Left ventricle myocardium superior (tissue), 1 donor: ENCODE measurements at places on chromosomes 12 and 14.

DNA sequence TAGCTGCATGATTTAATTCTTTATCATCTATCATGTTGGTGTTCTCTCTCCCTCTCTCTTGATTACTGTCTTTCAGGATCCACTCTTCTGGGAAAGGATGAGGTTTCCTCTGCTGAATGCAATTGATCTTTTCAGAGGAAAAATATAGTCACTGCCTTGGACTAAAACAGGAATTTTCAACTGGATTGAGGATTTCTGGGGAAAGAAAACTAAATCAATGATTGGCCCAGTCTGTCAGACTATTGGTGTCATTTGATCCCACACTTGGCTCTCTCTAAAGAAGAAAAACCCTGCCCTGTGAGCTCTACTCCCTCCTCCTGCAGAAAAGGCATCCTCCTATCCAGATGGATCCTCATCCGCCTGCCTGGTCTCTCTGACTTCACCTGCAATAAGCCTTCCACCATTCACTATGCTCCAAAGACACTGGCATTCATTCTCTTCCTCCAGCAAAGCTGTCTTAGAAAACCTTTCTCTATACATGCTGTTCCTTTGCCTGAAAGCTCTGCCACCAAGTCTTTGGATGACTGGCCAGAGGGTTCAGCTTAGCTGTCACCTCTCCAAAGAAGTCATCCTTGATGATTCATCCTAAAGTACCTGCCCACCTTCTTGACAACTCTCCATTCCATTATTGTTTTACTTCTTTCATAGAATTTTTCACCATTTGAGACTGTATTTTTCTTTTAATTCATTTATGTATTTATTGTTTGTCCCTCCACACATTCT lies 127.7 kb upstream of the CAND1 start:
- DNase-seq: no peak

GRCh38 chr12:82182601-82183190 lies 175.5 kb downstream of the CCDC59 start:
- DNase-seq: no peak

DNA sequence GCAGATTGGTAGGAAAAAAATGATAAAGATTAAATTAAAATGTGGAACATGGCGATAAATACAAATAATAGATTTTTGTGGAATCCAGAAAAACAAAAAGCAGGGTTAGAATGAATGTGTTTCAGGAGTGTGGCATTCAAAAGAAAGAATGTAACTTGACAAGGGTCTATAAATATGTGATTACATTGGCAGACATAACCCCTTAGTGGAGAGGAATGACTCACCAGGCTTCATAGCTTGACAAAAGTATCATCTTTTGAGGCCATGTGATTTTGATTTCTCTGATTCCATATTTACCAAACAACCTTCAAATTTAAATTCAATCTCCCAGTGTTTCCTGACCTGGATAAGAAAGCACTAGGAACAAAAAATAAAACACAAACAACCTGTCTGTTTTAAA lies 24.4 kb upstream of the MGST1 start:
- no peak for DNase-seq

DNA sequence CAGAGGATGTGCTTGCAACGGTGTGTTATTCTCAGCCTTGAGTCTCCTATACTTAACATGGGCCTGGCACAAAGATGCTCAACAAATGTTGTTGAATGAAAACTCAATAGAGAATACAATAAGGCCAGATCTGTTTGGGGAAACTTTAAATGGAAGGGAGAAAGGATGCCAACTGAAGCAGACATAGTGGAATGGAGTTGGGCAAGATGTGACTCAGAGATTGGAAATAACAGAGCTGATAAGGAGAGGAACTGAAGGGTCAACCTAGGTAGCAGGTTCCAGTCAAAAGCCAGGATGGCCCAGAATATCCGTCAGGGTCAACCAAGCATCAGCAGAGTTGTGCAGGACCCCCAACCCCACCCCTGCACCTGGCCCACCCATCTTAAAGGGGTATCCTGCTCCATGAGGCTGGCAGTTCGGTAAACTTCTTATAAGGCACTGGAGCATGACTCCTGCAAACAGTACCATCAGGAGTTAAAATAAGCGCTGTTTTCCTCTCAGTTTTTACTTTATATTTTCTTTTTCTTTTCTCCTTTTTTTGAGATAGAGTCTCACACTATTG lies 1.1 kb upstream of the BCDIN3D start:
- DNase-seq: no peak

GRCh38 chr14:96245710-96246538 lies 10.1 kb upstream of the BDKRB1 start:
- DNase-seq: no peak

DNA sequence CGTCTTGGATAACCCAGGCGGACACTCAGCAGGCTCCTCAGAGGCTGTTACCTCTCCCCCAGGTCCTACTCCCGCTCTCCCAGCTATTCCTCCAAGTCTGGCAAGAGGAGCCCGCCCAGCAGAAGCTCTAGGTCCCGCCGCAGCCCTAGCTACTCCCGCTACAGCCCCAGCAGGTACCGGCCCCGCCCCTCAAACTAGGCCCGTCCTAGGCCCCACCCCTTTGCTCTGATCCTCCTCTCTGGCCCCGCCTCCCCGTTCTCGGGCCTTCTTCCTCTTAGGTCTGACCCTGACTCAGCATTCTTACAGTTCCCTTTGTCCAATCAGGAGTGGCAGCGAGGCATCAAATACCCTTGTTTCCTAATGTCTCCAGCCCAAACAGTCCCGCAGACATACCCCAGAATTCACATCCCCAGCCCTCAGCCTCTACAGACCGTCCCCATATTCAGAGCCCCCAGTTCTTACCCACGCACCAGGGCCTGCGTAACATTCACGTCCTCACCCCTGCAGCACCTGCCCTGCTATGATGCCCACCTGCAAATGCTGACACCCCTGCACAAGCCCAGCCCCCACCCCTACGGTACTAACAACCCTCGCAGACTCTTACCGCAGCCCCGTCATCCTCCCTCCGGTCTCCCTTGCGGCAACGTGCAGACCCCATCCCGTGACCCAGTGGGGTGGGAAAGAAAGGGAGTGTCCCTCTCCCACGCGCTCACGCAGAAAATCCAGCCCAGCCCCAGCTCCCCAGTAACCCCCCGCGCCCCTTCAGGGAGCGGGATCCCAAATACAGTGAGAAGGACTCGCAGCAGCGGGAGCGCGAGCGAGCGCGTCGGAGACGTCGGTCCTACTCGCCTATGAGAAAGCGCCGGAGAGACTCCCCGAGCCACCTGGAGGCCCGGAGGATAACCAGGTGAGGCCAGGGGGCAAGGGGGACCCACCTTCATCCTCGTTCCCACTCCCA lies 25.0 kb upstream of the HSPB8 start:
- DNase-seq: peak; percentile 75

DNA sequence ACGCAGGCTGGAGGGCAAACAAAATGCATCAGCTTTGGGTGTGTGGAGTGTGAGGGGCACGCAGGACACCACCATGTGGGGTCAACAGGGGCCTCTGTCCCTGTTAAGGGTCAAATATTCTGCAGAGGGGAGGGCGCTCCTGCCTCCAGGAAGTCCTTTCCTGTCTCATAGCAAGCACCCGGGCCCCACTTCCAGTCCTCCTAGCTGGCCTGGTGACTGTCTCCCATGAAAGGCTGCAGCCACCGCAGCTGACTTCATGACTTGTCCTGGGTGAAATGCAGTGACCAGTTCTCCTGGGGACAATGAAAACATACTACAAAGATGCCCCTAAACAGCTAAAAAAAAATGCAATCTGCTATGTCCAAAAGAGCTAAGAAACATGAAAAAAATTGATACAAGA lies 53.6 kb downstream of the LGMN start:
- DNase-seq: no peak

DNA sequence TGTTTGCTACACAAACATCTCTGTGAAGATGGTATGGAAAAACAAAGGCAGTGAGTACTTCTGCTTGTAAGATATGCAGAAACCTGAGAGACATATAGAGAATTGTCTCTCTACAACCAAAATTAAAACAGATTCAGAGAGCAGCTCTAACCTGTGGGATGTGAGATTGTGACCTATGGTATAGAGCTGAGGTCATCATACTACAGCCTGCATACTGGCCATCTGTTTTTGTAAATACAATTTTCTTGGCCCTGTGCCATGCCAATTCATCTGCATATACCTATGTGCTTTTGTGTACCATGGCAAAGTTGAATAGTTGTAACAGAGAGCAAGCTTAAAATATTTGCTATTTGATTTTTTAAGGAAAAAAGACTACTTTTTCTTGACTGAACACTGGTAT lies 99.6 kb downstream of the LMO3 start:
- no peak for DNase-seq

DNA sequence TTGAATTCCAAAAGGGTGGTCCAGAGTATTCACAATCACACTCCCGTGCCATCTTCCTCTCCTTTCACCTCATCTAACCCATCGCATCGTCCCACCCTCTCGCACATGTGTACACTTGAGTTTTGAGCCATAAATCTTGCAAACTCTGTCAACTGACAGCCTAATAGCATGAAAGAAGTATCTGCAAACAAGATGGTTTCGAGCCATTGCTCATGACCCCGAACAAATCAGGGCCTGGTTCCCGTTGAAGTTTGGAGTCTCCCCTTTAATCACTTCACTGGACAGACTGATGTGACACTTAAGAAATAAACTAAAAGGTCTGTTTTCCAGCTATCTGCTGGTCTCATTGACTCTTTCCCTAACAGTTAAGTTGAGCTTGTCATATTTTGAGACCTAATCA lies 223.6 kb upstream of the SOX5 start:
- no peak for DNase-seq

DNA sequence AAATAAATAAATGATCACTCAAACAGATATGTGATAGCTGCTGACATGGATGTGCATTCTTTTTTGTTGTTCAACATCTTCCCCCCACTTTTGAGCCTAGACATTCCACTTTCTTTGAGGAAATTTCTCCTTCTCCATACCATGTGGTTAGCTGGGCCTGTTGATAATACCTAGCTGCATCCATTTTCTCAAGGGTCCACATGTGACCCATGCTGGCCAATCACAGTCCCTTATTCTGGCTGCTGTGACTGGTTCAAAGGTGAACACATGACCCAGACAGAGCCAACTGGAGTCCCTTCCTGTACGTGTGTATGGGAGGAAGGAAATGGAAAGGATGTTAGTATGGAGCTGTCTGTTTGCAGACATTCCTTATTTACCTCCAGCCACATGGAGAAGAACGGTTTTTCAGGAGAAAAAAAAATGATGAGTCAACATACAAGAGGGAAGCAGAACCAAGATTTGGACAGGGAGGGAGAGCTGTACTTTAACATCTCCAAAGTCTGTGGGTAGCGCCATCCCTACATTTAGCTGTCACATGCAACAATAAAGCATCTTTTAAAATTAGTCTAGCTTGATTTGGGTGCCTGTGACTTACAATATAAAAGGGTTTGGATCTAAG lies 391.7 kb upstream of the TBX3 start:
- DNase-seq: no peak

DNA sequence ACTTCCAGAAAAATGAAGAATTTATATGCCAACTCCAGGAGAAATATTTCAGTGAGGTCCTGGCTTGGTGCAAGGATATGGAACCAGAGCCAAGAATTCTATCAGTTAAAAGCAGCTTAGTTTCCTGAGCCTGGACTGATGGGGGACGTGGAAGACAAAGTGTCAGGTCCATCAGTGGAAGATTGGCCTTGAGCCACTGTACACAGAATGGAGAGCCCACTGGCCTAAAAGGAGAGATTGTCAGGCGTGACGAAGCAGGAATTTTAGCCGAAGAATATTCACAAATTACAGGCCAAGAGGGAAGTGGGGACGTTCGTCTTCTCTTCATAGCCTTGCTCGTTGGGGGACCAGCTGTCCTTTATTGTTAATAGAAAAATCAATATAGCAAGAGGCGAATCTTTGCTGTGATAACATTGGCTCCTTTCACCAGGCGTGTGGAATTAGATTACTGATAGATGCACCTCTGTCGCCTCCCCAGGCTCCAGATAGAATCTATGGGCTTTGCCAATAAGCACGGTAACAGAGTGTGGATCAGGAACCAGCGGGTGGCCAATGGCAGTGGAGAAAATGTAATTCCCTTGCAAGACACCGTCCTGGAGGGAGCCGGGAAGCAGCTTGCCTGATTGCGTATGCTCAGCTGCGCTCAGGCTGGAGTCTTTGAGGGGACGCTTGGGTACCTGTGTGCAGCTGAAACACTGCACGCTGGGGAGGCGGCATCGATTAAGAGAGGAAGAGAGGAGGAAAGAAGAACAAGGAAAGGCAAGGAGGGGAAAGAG lies 56.4 kb downstream of the TMEM132C start:
- DNase-seq: no peak

- DNase-seq: no peak
Measured at GRCh38 chr14:57153286-57153685, 115.4 kb downstream of the EXOC5 start.

DNA sequence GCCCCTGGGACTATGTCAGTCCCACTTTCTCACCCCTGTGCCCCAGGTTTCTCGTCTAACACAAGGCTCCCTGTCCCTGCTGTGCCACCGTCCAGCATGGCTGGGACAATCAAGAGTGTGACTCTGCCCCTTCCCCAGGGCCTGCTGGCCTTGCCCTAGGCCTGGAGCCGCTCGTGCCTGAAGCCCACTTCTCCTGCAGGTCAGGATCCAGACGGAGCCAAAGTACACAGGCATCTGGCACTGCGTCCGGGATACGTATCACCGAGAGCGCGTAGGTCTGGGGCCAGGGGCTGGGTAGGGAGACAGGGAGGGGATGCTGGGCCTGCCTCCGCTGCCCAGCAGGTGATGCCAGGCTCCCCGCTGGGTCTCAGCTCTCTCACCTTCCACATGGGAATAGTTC lies 2.8 kb downstream of the SLC25A47 start:
- DNase-seq: no peak

DNA sequence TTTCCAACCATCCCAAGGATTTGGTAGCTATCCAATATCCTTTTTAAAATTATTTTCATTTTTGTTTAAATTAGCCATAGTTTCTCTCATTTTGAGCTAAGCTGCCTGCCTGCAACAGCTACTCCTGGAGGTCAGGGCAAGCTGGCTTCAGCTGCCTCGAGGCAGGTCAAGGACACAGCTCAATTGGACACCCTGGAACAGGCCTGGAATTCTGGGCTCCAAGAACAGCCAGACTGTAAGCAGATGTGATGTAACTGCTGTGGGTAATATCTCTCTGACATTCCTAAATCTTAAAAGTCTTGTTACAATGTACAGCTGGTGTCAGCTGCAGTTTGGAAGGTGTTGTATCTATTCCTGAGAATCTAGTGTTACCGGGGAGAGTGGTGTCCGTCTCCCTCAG lies 119.8 kb downstream of the KCNK10 start:
- no peak for DNase-seq

DNA sequence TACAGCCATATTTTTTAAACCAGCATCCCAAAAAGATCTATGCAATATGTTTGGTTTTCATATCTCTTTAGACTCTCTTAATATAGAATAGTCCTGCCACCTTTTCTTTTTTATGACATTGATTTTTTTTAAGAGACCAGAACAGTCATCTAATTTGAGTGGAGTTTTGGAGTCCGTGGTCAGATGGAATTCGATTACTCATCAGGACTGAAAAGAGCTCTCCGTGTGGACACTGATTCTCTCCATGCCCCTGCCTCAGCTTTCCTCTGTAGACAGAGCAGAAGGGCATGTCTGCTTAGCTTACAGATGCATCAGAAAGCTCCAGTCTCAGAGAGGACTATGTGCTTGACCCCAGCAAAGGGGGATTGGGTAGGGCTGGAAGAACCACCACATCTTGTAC lies 27.8 kb downstream of the SMCO2 start:
- DNase-seq: no peak
